ENCODE measurements at places on chromosomes 6 and 20.

GRCh38 chr6:166420351-166420750 lies 37.6 kb upstream of the MPC1 start:
- DNase-seq, result no peak

DNA sequence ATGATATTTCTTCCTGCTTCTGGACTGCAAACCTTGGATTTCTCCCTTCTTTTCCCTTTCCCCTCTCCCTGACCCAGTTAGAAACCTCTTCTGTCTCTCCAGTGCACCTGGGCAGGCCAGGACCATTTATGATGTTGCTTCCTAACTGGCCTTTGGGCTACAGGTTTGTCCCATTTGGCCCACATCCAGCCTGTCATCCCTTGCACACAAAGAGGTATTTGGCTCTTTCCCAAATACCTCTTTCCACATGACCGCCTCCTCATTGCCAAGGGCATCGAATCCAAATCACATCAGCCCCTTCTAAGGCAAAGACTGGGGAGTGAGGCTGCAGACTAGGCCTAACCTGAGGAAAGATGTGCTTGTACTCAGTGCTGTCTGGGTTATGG lies 13.6 kb downstream of the FGD2 start:
- peak; percentile 77 for DNase-seq

DNA sequence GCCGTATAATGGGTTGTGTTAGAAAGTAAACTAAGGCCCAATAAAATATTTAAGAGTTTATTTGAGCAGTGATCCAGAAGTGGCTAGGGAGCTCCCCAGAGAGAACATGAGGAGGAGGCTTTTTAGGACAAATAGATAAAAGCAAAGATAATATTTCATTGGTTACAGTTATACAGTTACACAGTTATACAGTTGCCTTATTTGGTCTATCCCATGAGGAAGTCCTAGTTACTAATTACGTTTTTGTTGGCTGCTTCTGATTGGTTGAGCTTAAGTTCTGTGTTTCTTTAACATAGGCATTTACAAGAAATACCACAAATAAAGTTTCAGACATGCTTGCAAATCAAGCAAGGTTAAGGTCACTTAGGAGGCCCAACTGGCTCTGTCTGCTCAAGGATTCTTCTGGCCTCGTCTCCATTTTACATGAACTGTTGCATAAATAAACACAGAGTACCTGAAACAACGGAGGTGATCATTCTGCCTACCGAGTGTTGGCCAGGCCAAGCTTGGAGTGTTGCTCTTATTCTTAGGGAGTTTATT lies 7.0 kb downstream of the UBD start:
- no peak for DNase-seq

DNA sequence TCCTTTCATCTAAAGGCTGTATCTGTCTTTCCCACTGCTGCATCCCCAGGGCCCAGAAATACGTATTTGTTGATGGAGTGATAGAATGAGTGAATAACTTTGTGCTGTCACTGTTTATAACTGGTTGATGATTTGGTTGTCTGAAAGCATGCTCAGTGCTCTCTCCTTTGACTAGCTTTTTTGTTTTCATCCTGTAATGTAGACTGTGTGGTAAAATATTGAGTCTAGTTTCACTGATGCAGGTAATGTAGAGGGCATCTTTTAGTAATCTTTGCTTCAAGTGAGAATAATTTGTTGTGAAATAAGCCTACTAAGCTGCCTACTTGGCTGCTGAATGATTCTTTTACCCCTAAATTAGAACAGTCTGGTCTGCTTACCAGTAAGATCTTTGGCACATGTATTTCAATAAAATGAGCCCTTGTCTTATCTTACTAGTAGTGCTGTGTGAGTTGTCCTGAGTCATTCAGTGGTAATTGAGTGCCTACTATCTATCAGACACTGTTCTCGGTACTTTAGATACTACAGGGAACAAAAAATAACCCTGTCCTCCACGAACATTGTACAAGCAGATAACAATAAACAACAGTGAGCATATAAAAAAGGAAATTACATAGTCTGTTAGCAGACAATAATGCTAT lies 39.9 kb downstream of the MAPK14 start:
- no peak for DNase-seq

- no peak for DNase-seq
Observed at GRCh38 chr20:10134176-10134575, 84.5 kb upstream of the SNAP25 start.

DNA sequence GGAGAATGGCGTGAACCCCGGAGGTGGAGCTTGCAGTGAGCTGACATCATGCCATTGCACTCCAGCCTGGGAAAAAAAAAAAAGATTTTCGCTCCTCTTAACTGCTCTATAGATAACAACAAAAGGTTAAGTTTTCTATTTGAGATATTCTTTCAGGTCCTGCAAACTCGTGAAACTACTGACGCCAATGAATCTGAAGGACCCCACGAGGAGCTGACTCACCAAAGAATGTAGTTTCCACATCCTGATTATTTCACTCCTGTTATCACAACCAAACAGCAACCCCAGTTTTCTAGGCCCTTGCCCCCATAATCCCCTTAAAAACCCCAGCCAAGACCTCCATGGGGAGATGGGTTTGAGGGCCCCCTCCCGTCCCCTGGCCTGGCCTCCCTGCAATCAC lies 58.7 kb downstream of the OTOR start:
- no peak for DNase-seq

- DNase-seq, result no peak
Observed at GRCh38 chr6:100925749-100926148, 44.6 kb upstream of the ASCC3 start.

DNA sequence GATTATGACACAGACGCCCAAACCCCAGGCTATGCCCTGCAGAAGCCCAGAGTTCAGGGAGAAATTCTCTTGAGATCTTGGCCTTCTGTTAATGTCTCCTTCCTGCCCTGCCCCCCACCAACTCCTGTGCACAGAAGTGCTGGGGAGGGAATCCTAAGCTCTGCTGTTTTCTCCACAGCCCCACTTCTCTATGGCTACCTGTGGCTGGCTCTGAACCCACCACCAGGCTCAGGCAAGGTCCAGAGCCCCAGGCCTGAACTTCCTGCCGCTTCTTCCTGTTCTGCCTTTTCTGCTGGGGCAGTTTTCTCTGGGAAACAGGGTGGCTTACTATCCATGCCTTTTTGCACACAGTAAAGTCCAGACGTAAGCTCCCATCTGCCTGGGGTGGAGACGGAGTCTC lies 77.5 kb upstream of the NNAT start:
- DNase-seq, result no peak

Measured in NCI-H1092 (cell line).